Mucosa of gallbladder (tissue), 1 donor: ENCODE measurements at places on chromosomes 6 and 20. TPM values are rescaled to one million over a fixed set of nuclear protein-coding genes. Genes with fewer than 3 reads are reported as not detected.
A peak's percentile ranks its signal among the peaks of the same experiment; 100 is the strongest.

- DNase-seq: no peak
These were observed 24.7 kb downstream of the FBXO9 start for GRCh38 chr6:53089948-53090347.

DNA sequence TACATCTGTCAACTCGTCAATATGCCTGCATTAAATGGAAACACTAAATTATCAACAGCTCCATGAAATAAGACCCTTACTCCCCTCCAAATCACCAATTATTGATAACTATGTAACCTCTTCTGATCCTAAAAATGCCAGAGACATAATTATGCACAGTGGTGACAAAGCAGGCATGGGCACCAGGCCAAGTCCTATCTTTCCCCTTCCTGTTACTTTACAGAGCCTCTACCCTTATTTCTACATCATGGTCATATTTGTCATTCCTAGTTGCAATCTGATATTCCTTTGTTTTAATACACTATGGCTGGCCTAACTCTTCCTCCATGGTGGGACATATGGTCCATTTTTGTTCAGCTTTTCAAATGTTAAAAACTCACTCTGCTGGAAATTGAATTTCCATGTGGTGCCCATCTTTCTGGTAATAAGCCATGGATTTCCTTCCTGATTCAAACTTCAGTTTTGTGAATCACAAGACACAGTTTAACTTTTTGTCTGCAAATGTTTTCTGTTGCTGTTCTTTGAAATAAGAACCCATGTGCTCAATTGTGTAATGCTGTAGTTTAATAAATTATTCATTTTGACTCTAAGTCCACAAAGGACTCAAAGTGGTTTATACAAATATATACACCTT is 41.8 kb upstream of the ARFGEF2 start:
- DNase-seq: no peak

DNA sequence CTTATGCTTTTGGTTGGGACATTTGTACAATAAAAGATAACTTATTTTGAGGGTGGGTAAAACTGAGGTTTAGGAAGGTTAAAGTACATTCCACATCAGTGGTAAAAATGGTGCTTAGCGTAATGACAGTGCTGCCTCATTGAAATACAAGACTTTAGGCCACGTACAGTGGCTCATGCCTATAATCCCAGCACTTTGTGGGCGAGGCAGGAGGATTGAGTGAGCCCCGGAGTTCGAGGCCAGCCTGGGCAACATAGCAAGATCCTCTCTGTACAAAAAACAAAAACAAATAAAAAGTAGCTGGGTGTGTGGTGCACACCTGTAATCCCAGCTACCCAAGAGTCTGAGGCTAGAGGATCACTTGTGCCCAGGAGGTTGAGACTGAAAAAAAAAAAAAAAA is 2.3 kb upstream of the KIAA0319 start:
- DNase-seq: no peak

DNA sequence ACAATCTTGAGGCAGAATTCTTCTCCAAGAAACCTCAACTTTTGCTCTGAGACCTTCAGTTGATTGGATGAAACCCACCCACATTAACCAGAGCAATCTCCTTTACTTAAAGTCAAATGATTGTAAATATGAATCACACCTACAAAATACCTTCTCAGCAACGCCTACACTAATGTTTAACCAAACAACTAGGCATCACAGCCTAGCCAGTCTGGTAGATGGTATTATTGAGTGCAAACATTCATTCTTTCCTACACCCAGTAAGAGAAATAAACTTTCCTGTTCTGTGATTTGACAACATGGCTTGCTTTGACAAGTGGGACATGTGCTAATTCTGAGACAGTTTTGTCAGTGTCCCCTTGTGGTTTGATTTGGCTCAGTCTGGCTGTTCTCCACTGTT is 252.2 kb downstream of the HACE1 start:
- no peak for DNase-seq

GRCh38 chr20:1646975-1647431 is 10.6 kb downstream of the SIRPG start:
- no peak for DNase-seq

DNA sequence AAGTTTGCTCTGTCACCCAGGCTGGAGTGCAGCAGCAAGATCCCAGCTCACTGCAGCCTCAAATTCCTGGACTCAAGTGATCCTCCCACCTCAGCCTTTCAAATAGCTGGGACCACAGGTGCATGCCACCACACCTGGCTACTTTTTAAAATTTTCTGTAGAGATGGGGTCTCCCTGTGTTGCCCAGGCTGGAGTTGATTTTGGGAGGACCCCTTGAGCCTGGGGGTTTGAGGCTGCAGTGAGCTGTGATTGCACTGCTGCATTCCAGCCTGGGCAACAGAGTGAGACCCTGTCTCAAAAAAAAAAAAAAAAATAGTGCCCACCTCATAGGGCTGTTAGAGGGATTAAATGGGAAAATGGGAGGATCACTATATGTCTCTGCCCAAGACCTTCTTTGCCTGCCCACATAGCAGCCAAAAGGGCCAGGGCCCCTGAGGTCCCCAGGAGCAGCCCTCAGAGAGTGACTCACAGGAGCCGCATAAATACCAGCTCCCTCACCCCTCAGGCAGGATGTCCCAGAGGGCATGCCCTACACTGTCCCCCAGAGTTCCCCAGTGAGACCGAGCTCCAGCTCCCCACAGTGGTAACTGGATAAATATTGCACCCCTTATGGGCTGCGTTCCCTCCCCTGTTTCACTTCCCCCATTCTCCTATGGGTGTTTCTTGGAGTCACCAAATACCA is 11.7 kb upstream of the MDGA1 start:
- no peak for DNase-seq

DNA sequence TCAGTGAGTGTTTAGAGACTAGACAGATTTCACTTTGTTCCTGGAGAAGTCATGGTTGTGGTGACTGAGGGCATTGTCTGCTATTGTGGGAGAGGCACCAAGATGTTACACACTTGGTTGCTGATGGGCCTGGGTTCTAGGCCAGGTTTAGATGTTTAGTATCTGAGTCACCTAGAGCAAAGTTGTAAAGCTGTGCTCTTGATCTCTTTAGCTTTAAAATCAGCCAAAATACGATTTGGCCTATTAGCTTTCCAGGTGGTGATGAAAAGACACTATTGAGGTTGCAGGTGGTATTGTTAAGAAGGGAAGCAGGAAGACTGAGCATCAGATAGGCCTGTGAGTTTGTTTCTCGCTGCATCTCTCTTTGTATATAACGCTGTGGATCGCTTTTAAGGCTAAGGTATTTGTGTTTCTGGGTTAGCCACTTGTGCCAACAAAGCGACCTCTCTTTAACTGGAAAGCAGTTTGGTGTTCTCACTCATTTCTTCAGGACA is 48.6 kb downstream of the FOXO3 start:
- no peak for DNase-seq

GRCh38 chr20:19210391-19211155 is 1.9 kb upstream of the SLC24A3 start:
- DNase-seq: peak; percentile 39

GRCh38 chr6:13796781-13797180 is 17.6 kb downstream of the MCUR1 start:
- no peak for DNase-seq

DNA sequence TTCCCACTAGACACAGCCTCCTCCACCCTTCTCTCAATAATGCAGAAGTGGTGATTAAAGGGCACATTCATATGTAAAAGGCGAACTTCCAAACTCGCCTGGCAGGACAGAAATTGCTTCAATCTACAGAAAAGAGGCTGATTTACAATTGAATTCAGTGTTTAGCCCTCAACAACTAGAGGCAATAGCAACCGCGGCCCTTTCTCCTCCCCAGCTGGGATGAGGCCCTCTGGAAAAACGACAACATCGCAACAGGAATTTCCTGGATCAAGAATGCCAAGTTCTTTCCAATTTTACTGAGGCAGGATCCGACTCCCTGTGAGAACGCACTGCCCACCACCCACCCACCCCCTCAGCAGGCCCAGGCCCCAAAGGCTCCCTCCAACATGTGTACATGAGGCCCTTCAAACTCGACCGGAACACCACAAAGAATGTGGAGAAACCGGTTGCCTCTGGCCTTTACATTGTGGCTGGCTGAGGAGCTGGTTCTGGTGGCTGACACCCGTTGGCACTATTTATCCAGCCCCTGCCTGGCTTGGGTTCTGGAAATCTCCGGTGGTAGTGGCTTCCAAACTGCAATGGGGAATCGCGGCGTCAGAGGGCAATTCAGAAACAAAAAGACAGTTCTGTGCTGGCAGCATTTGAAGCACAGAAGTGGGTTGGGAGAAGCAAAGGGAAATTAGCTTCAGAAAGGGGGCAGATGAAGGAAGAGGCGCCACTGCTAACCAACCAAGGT is 36.8 kb downstream of the ZMYND8 start:
- DNase-seq: peak; percentile 84

DNA sequence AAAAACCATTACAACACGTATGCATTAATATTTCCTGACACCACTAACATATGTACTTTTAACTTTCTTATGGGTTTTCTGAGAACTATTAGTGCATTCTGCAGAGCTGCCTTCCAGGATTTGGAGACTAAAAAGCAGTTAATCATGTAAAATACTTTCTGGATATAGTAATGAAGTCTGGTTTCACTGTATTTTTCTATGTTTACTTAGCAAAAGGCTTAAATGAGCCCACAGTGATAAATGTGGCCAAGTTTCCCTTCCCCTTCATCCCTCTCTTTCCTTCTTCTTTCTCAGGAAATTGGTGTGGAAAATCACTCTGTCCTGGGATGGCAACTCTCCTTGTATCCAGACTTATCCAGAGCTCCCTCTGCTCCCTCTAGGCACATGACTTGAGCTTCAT is 29.7 kb upstream of the ENPP1 start:
- no peak for DNase-seq

GRCh38 chr6:164924674-164925073 is 384.7 kb downstream of the C6orf118 start:
- DNase-seq: no peak

NCOA7 gene
- 41.9 TPM for total RNA-seq

SNAP25 gene
- total RNA-seq: 4.3 TPM

DNAH8 gene
- 0.03 TPM for total RNA-seq
